ENCODE measurements at places on chromosomes 2 and 18.

GRCh38 chr18:48548011-48548771 is 9.4 kb downstream of the CTIF start:
- no peak for DNase-seq

DNA sequence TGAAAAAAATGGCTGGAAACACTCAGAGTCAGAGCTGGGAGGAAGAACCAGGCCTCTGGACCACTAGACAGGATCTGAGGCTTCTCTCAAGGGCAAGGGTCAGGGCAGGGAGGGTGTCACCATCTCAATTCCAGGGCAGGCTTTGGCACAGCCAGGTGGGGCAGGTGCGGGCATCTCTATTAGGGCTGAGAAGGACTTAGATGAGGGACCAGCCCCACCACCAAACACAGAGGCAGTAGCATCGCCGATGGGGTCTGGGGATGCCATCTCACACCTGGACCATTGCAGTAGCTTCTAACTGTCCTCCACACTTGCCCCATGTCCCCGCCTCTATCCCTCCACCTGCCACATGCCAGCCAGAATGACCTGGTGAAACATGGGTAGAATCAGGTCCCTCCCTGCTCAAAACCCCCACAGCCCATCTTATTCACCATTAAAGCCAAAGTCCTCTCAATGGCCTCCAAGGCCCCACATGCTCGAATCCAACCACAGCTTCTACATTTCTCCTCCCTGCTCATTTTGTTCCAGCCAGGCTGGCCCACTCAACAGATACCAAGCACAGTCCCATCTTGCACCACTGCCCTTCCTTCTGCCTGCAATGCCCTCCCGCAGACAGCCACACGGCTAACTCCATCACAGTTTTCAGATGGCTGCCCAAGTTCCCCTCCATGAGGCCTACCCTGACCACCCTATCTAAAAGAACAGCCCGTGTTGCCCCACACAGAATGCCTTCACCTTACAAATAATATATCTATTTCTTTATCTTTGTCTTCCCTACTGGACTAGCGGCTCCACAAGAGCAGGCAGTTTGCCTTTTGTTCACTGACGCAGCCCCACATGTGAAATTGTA is 177.4 kb downstream of the SMAD2 start:
- DNase-seq = no peak

DNA sequence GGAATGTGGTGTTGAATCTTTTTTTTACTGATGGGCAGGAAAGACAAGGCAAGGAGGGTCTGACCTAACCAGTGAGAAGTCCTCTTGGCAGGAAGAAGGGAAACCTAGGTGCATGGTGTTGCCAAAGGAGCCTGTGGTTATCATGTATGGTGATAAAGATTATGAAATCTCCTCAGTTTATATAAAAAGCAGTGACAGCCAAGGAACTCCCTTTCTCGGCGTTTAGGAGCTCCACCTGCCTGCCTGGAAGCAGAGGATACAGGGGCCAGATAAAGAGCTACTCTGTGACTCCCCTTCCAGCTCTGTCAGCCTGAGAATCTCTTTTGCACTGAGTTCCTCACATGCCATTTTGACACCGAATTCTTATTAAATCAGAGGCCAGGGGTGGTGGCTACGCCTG is 26.1 kb downstream of the COLEC12 start:
- DNase-seq = no peak

- no peak for DNase-seq
Measured at GRCh38 chr18:11500153-11501122, 109.0 kb upstream of the SLC35G4 start.

DNA sequence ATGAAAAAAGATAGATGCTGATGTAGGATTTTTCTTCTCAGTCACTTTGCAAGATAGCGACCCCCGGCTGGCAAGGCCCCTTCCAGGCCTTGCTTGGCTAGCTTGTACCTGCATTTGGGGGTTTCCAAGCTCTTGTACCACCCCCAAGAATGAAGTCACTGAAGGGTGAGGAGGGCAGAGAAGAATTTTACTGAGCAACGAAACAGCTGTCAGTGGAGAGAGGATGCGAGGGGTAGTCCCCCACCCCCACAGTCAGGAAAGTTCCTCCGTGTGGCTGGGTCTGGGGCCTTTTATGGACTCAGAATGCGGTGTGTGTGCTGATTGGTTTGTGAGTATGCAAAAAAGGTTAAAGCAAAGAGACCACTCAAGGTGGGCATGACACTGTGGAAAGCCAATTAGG is 382.0 kb downstream of the GPD2 start:
- no peak for DNase-seq

GRCh38 chr2:157261199-157261782 is 3.8 kb downstream of the GALNT5 start:
- DNase-seq = no peak

DNA sequence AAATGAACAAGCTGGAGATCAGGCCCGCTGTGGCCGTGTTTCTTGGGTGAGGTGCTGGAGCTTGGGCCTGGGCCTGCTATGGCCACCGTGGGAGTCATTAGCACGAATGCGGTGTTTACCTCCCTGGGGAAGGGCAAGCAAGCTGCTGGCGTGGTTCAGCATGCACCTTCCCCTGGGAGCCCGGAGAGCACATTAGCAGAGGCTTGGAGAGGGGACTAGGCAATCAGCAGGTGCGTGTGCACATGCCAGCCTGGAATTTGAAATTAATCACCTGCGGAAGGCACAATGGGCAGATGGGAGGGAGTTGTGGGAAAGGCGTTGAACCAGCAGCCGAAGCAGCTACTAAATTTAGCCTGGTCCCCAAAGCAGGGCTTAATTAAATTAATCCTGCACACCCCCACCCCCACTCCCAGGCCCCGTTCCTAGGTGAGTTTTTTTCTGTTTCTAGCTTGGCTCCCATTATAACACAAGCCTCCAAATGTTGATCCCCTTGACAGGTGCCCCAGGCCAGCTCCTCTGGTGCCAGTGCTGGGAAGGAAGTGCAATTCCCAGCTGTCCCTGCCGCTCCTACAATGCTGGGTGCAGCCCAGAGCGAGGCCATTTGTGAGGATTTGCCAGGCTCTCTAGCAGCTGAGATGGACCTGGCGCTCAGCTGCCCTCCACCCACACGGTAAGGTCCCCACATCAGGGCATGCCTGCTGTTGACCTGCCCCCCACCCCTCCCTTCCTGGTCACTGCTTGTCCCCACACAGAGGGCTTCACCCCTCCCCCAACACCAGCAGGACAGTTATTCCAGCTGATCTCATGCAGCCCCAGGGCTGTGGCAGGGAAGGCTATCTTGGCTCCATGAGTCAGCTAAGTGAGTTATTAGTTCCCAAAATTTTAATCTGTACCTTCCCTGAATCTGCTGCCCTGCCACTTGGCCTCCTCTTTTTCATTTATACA is 115.0 kb downstream of the ZBTB7C start:
- peak; percentile 91 for DNase-seq

Data from NCI-H2081 (cell line).